ENCODE measurements at places on chromosomes 3 and 15.

DNA sequence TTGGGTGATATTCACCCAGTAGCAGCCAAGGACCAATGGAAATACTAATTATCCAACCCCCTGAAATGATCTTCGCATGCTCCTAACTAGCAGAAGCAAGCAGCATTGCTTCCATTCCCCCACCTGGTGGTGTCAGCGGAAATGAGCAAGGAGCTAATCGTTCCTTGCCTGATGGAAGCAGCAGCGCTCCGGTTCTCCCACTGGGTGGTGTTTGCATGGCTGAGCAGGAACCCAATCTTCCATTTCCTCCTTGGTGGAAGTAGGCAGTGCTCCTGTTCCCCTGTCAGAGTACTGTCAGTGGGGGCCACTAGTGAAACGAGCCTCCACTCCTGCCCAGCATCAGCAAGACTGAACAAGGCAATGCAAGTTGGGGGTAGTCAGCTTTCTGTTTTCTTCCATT, 311.5 kb downstream of the CACNA2D3 start:
- no peak for DNase-seq

GRCh38 chr3:96803870-96804269, 10.5 kb upstream of the EPHA6 start:
- no peak for DNase-seq

DNA sequence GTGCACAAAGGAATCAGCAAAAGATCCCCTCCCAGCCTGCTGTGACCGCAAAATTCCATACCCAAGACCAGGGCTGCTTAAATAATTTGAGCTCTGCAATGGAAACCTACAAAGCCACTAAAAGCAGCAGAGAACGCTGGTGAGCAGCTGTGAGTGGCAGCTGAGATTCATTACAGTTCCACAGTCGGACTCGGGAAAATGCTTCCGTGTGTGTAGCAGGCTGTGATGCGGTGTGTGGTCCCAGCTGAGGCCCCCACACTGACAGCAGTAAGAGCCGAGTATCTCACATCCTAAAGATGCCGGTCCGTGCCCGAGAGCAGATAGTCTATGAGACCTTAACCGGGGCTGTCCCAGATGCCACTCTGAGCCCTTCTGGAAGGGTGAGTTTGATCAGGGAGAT, 37.4 kb downstream of the TM2D3 start:
- no peak for DNase-seq

GRCh38 chr15:78866803-78867202, 5.9 kb upstream of the MORF4L1 start:
- DNase-seq = no peak

- no peak for DNase-seq
Measured at GRCh38 chr3:123758081-123758564, 126.0 kb downstream of the MYLK start.

- peak; percentile 7 for DNase-seq
Measured at GRCh38 chr3:32240159-32240545, 1.7 kb downstream of the CMTM8 start.

GRCh38 chr15:98727115-98728040, 79.0 kb downstream of the IGF1R start:
- no peak for DNase-seq

DNA sequence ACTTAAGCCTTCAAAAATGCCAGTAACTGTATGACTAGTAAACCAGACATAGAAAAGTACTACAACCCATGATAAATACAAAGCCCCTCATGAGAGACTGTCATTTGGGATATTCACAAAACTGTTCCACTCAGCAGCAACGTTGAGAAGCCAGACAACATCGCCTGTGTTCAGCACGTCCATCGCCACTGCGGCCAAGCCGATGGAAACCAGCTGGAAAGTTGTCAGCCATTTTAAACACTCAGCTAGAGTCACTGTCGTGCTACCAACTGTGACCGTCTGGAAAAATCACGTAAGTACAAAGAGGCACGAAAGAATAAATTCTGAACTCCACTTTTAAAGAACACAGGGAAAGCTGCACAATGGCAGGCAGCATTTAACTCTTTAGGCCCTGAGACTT, 340.7 kb upstream of the WNT5A start:
- DNase-seq = no peak
